ENCODE measurements at places on chromosomes 7 and 10. TPM values are rescaled to one million over a fixed set of nuclear protein-coding genes. Genes with fewer than 3 reads are reported as not detected.

DNA sequence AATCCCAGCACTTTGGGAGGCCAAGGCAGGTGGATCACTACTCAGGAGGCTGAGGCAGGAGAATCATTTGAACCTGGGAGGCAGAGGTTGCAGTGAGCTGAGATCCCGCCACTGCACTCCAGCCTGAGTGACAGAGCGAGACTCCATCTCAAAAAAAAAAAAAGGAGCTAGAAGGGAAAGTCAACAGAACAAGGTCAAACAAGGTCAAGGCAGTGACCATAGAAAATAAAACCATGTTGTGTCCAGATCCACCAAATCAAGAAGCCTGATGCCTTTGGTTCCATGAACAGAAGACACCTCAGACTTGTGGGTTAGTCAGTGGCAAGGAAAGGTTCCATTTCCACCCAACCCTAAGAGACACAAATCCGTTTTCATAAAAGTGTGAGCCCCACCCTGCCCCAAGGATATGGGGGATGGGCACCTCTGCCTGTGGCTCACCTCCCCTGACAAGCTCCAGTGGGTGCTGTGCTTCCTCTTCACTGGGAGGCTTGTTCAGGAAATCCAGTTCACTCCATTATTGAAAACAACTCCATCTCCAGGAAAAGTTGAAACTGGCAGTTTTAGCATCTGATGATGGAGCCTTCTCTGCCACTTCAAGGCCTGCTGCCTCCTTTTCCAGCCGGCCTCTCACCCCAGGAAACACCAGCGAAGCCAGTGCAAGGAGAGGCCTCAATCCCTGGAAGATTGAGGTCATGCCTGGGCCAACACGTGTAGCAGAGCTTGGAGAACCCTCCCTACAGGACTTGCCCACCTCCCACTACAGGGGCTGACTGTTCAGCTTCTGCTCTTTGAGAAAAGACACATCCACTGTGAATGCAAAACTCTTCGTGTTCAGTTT, 152.9 kb downstream of the NRF1 start:
- DNase-seq = no peak

DNA sequence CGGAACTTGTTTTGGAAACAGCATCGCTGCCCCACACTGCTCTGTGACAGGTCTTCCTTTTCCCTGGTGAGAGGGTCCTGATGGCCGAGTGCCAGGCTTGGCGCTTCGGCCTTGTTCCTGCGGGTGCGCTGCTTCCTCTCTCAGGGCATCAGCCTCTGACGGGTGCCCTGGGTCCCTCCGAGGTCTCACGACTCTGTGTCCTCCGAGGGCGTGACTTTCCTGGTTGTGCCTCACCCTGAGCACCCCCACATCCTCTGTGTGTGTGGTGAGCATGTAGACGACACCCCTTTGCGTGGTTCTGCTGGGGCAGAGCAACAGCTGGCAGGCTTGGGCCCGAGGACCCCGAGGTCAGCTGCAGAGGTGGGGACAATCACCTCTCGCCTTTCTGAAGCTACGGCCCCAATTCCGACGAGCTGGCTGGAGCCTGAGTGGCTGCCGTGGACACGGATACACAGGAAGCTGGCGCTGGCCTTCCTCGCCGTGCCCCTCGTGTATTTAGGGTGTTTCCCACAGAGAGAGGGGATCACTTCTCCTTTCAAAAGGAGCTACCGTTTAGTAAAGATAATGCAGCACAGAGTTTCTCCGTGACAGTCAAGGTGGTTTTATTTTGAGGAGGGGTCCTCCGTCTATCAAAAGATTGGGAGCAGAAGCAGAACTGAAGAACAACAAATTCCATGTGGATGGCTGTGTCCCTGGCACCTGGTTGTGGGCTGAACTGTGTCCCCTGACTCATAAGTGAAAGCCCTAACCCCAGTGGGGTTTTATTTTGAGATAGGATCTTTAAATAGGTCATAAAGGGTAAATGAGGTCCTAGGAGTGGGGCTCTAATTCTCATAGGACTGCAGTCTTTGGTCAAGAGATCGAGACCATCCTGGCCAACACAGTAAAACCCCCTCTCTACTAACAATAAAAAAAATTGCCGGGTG, 36.2 kb upstream of the PITRM1 start:
- DNase-seq = no peak

GRCh38 chr10:125005312-125006187, 63.6 kb downstream of the ZRANB1 start:
- DNase-seq = no peak

- no peak for DNase-seq
Observed at GRCh38 chr7:22983257-22983855, 30.6 kb downstream of the HYCC1 start.

DNA sequence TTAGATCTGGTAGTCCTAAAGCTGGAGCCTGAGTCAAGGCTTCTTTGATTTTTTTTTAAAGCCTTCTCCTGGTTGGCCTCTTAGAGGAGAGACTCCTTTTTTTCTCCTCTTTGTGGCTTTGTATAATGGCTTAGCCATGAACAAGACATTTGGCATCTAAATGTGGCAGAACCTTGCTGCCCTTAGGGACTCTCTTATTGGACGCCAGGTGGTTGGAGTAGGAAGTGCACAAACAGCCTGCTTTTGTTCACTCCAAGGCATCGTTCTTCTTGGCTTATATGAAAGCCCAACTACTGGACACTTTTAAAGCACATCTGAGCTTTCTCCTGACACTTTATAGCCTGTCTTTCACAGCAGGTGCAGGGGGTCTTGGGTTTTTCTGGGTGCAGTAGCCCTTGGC, 25.0 kb downstream of the ZPBP start:
- DNase-seq = no peak

LRRC61 gene
- polyA plus RNA-seq = 35.5 TPM

- DNase-seq = no peak
Observed at GRCh38 chr10:124282326-124282725, 136.4 kb downstream of the OAT start.

GJD4 gene
- polyA plus RNA-seq = not detected

DNA sequence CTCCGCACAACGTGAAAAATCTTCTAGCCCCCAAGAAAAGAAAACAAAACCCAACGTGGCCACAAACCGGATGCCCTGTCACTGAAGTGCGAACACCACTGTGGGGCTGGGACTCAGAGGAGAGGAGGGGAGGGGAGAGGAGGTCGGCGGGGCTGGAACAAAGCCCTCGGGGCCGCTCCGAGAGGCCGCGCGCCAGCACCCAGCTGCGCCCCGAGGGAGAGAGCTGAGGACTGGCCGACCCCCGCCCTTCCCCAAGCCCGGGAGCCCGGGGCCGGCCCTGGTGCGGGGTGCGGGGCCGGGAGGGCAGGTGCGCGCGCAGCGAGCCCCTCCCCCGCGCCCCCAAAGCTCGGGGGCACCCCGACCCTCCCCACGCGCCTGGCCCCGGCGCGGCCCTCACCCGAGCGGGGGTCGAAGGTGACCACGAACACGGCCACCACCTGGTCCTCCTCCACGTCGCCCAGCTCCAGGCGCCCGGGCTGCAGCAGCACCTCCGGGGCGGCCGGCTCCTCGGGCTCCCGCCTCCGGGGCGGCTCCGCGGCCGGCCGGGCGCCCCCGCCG, 398 bp downstream of the DENND11 start:
- no peak for DNase-seq

GRCh38 chr7:68125168-68125567, 1128.5 kb downstream of the TYW1 start:
- no peak for DNase-seq

KIAA1549 gene
- polyA plus RNA-seq = 14.0 TPM

FXYD4 gene
- polyA plus RNA-seq = not detected
